Substantia nigra (tissue), 51 donors: ENCODE measurements at places on chromosomes 11 and 22.

GRCh38 chr11:68966894-68967780, 13.6 kb downstream of the MRGPRD start:
- DNase-seq = no peak

DNA sequence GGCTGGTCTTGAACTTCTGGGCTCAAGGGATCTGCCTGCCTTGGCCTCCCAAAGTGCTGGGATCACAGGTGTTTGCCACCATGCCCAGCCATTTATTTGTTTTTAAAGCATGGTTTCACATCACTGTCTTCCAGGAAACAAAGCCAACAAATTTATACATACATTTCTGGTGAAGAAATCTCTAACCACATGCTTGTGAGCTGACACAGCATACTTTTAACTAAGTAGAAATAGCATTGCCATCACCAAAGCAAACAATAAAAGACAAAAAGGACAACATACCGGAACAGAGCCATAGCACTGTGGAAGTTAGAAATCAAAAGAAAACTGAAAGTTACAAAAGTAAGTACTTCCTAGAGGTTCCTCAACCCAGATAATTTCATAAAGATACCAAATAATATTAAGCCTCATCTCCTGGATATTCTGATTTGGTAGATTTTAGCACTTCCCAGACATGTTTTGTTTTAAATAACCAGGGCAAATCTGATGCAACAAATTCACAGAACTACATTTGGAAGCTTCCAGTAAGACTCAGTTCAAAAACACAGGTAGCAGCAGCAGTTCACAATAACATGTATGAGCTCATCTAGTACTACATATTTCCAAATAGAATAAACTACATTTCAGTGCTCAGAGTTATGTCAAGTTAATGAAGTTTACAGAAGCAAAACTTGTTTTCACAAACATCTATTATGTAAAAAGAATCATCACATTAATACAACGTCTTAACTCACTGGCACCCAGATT, 70.6 kb downstream of the RRAS2 start:
- no peak for DNase-seq

- DNase-seq = no peak
These were observed 315.6 kb downstream of the RAB38 start for GRCh38 chr11:87859636-87860035.

DNA sequence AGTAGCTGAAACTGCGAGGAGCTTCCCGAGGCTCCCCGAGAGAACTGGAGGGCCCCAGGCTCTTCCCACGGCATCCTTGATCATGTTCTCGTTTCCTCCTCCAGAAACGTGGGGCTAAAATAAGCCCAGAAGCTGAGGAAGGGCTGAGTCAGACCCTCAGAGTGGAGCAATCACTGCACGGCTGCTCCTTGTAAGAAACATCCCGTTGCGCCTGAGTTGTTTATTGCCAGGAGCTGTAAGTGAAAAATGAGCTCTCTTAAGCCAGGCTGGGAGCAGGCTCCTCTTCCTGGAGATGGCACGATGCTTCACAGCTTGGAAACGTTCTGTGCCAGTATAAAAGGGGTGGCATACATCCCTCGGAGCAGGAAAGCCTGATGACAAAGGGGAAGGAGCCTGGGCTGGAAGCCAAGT, 47.3 kb upstream of the SYN3 start:
- DNase-seq = peak; percentile 11

GRCh38 chr11:48182860-48183526, 33.6 kb upstream of the OR4B1 start:
- DNase-seq = no peak

DNA sequence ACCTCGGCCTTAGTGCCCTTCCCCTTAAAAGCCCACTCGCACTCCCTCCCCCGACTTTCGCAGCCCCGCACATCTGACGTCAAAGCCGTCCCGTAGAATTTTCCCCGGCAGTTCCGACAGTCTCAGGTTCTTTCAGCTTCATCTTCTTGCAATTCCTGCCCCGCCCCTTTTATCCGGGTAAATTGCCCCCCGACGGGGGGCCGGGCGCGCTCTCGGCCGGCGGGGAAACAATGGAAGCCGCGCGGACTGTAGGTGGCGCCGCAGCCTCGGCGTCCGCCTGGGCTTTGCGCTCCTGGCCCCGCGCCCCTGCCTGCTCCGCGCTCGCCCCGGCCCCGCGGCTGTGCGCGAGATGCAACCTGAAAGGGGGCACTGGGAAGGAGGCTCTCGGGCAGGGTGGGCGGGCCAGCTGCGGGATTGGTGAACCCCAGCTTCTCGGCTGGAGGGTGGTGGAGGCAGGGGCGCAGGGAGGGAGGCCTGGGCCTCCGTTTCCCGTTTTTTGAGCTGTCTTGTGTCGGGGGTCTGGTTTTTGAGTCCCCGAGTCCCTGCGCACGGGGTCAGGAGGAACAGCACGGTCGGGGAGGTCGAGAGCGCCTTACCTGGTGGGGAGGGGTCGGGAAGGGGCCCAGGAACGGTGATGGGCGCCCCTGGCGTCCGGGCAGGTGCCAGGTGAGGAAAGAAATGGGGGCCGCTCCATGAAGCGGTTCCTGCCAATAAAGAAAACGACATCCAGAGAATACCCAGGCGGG, 859 bp upstream of the FGF19 start:
- DNase-seq = no peak

DNA sequence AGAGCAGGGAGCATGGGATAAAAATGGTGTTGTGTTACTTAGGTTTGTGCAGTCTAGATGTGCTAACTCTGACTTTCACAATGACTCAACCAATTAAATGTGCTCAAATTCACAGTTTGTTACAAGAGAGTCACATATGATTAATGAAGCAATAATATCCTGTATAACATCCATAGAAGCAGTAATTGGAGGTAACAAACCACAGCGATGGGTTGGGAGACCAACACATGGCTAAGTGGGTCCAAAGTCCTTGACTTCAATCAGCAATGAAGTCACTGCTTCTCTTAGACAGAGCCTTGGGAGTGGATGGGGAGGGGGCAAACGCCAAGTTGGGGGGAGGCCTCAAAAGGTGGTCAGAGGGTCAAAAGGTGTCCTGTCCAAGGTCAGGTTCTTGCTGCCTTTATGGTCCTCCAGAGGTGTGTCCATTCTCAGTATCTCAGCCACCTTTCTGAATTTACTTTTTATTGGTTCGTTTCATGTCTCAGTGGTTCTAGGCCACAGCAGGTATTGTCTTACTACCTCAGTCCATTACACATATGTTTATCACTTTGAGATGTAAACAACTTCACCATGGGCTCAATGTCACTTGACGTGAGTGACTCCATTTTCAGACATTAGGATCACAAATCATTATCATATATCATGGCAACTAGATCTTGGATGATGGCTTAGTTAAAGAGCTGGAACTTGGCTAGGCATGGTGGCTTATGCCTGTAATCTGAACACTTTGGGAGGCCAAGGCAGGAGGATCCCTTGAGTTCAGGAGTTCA, 32.4 kb downstream of the SLN start:
- no peak for DNase-seq

DNA sequence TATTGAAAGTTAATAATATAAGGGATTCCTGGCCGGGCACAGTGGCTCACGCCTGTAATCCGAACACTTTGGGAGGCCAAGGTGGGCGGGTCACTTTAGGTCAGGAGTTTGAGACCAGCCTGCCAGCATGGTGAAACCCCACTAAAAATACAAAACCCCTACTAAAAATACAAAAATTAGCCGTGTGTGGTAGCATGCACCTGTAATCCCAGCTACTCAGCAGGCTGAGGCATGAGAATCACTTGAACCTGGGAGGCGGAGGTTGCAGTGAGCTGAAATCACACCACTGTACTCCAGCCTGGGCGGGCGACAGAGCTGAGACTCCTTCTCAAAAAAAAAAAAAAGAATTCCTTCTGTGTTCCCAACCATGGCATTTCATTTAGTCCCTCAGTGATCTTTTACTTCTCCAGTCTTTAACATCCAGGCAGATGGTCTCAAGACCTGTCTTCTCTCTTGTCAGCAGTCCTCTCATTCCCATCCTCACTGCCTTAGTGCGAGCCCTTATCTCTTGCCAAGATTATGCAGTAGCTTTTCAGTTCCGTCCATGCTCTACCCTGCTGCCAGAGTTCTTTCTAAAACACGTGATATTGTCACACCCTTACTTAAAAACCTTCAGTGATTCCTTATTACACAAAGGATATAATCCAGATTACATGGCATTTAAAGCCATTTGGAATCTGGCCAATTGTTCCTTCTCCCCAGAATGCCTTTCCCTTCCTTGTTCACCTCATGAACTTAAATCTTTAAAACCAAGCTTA, 17.9 kb downstream of the RTN3 start:
- DNase-seq = no peak

DNA sequence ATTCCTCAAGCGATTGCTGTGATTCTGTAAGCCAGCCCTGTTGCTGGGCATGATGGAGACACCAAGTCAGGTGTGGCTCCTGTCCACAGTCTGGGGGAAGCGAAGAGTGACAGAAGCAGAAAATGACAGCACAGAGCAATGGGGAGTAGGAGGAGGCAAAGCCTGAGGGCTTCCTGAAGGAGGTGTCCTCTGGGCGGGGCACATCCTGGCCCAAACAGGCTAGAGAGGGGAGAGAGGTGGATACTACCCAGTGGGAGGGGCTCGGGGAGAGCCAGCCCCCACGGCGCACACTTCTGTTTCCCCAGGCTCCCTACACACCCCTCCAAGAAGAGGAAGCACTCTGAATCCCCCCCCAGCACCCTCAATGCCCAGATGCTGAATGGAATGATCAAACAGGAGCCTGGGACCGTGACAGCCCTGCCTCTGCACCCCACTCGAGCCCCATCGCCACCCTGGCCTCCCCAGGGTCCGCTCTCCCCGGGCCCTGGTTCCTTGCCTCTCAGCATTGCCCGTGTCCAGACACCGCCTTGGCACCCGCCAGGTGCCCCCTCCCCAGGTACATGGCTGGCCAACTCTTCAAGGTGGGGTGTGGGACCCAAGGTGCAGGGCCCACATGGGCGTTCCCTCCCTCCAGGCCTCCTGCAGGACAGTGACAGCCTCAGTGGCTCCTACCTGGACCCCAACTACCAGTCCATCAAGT, 18.9 kb downstream of the MYRF start:
- DNase-seq = no peak

- no peak for DNase-seq
These were observed 9.3 kb downstream of the TSPO start for GRCh38 chr22:43160497-43161126.

DNA sequence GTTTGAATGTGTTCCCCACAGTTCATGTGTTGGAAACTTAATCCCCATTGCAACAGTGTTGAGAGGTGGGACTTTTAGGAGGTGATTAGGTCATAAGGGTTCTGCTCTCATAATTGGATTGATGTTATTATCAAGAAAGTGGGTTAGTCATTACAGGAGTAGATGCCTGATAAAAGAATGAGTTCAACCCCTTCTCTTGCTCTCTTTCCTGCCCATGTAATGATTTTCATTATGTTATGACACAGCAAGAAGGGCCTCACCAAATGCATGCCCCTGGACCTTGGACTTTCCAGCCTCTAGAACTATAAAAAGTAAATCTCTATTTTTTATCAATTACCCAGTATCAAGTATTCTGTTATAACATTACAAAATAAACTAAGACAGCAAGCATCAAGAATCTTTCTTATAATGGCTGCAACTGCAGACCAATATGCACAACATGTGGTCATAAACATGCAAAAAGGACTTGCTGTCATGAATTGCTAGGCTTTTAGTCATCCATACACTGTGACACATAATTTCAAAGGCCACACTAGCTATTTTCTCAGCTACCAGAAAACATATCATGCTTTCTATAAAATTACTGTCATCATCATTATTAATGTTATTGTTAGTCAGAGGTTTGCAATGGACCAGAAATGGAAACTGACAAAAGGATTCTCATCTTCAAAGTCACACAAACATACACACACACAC, 99.9 kb upstream of the GUCY1A2 start:
- DNase-seq = no peak

- DNase-seq = no peak
These were observed 72.4 kb upstream of the BIRC3 start for GRCh38 chr11:102244681-102245409.

DNA sequence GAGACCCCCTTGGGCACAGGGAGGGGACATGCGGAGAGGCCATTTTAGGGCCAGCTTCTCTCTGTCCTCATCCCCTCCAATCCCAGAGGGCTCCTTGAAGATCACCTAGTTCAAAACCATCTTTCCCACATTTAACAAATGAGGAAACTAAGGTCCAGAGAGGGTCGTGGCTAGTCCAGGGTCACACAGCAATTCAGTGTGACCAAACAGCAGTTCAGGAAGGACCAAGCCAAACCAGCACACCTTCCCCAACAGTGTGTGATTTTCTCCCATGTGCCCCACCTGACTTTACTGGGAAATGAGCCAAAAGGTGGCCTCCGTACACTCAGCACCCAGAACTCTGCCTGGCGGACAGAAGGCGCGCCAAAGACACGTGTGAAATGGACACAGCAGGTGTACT, 51.3 kb downstream of the CACNA1I start:
- no peak for DNase-seq

DNA sequence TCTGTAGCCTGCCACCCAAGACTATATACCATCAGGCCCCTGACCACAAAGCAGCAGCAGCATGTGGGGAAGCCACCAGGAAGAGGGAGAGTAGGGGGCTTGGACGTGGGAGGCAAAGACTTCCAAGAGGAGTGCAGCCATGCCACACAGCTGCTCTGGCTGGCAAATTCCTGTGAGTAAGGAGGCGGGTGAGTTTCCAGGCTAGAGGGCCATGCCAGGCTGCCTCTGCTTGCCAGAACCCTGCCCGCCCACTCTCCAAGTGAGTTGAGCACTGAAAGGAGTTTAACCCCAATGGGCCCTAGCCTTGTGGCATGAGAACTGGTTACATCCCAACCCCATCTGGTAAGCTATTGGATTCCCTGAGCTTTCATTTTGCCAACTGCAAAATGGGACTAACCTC, 4.7 kb upstream of the DGAT2 start:
- DNase-seq = no peak

DNA sequence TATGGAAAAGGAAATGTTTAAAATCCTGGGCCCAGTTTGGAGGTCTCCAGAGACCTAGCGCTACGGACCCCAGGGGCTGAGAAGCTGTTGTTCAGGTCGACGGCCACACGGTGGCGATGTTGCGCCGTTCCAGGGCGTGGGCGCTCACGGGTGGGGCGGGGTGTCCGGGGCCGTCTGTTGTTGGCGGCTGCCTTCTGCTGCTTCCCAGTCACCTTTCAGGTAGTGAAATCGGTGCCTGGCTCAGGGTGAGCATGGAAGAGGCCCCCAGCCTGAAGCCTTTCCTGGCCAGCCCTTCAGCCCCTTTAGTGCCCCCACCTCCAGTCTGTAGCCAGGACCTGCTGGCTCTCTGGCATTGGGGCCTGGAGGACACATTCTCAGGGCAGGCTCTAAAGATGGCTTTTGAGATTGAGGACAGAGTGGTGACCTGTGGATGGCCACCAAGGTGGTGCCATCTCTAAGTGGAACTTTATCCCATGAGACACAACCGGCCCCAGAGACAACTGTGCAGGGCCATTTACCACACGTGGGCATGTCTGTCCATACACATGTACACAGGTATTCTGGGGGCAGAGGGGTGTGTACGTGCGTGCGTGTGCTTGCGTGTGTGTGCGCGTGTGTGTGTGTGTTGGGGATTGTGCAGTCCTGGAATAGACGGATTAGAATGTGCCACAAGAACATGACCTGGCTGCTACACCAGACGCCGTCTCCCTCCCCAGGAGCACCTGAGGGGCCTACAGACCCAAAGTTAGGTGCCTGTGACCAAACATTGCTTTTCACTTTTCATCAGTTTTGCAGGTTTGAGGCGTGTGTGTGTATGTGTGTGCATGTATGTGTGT, 53.8 kb downstream of the ST14 start:
- DNase-seq = no peak
